ENCODE measurements at places on chromosomes 1 and 21.

- H3K27me3 ChIP-seq: no peaks in the 10 kb centered on the region
- DNase-seq: no peak
- no peak overlapping the region for H3K27ac ChIP-seq
- H3K36me3 ChIP-seq: no peaks in the 10 kb centered on the region
These were observed 14.6 kb downstream of the AJAP1 start for GRCh38 chr1:4668743-4669700.

- no peaks in the 10 kb centered on the region for H3K36me3 ChIP-seq
- DNase-seq: no peak
- H3K4me3 ChIP-seq: no peak overlapping the region
These were observed 67.1 kb upstream of the PTGFRN start for GRCh38 chr1:116842654-116843053.

DNA sequence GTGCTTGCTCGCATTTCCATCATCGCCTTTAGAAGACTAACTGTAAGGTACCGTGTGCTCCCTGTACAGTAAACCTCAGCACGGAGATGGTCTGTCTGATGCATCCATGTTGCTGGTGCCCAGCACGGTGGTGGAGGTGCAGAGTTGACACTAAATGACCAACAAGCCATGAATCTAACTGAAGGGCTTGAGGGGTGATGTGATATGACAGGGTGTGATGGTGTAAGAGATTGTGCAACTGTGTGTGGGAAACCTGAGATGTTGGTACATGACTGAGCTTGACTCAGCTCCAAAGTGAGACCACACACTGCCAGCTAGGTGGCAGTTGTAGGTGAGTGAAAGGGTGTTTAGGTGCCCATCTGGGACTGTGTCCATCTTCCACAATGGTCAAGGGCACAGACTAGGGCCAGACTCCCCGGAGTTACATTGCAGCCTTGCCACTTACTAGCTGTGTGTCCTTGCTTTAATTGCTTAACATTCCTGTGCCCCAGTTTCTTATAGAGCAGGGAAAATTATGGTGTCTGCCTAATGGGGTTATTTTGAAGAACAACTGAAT is 21.4 kb downstream of the SLC2A1 start:
- peaks cover 100% of the 10 kb centered on the region for H3K4me1 ChIP-seq
- no peak for DNase-seq
- H3K27ac ChIP-seq: peak overlapping the region; percentile 89
- H3K27me3 ChIP-seq: no peaks in the 10 kb centered on the region
- peaks cover 72% of the 10 kb centered on the region for H3K36me3 ChIP-seq

DNA sequence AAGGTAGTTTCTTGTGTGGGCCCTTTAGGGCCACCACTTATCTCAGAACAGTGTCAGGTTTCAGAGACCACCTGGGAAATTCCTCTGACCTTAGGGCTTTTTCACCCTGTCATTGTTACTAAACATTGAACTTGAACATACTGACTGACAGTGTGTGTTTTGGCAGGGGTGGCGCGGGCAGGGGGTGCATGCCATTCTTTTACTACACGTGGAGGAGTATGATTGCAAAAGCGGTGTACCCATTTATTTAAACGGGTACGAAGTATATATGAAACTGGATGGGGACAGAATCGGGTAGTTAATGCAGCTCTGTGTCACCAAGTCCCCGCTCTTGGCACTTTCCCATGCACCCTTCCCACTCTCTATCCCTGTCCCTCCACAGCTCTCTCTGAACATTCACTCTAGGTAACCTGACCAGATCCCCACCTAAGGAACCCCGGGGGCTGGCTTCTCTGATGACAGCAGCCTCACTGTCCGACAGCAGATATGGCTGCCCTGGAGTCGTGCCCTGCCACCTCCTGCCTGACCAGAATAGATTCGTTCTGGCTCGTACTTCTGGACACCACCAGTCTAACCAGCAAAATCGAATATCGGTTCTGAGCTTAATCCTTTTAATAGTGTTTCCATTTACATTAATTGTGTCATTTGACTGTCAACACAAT is 51.3 kb downstream of the NFASC start:
- DNase-seq: no peak
- no peak overlapping the region for H3K27ac ChIP-seq
- H3K4me3 ChIP-seq: no peak overlapping the region
- H3K36me3 ChIP-seq: no peaks in the 10 kb centered on the region

- no peak overlapping the region for H3K4me3 ChIP-seq
- H3K4me1 ChIP-seq: no peaks in the 10 kb centered on the region
- H3K27me3 ChIP-seq: no peaks in the 10 kb centered on the region
These were observed 30.4 kb upstream of the SLC44A5 start for GRCh38 chr1:75641325-75641724.

GRCh38 chr1:100036718-100037655 is 67.2 kb downstream of the SLC35A3 start:
- DNase-seq: no peak
- H3K27me3 ChIP-seq: no peaks in the 10 kb centered on the region
- peak overlapping the region; percentile 99 for H3K27ac ChIP-seq
- H3K4me1 ChIP-seq: peaks cover 48% of the 10 kb centered on the region
